ENCODE measurements at places on chromosomes 3 and 15. TPM values are rescaled to one million over a fixed set of nuclear protein-coding genes. Genes with fewer than 3 reads are reported as not detected.

DNA sequence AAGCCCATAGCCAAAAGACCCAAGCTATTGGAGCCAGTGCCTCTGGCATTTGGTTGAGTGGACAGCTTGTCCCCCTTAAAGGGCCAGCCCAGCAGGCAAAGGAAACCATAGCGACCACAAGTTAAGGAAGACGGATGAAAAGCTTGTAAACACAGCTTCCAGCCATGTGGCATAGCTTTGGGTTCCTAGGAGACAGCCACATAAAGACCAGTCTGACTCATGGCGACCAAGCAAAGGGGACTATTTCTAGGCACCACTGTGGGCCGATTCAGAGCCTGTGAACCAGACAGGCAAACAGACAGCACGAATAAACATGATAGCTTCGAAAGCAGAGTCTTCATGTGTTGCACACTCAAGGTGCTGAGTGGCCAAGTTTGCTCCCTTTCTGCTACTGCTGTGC, 30.5 kb upstream of the SRGAP3 start:
- DNase-seq = no peak

DNA sequence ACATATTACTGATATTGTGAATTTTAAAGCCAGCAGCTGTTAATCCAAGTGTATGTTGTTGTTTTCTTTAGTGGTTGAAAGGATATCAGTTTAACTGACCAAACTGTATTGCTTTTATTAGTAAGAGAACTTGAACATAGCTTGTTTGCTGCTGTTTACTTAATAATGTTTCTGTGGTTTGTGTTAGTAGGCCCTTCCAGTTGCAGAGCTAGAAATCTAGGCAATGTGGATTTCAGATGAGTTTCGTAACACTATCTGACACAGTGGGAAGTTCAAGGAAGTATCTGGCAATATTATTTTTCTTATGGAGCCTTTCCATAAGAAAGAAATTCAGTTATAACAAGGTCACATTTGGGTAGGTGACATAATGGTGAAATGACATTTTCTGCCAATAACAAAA, 18.5 kb downstream of the ZNF609 start:
- DNase-seq = no peak

The C3orf70 gene
- total RNA-seq = 5.6 TPM

DNA sequence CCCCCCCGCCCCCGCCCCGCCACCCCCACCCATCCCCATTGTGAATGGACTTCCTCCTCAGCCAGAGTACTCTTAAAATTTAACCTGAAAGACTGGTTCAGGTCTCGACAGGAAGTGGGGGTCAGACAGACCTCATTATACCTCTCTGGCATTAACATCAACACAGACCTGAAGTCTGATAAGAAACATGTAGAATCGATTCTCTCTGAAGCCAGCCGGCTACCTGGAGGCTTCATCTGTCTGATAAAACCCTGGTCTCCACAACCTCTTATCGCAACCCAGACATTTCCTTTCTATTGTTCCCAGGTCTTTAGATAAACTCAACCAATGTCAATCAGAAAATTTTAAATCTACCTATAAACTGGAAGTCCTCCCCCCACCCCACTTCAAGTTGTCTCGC, 42.6 kb downstream of the SLCO2A1 start:
- no peak for DNase-seq

DNA sequence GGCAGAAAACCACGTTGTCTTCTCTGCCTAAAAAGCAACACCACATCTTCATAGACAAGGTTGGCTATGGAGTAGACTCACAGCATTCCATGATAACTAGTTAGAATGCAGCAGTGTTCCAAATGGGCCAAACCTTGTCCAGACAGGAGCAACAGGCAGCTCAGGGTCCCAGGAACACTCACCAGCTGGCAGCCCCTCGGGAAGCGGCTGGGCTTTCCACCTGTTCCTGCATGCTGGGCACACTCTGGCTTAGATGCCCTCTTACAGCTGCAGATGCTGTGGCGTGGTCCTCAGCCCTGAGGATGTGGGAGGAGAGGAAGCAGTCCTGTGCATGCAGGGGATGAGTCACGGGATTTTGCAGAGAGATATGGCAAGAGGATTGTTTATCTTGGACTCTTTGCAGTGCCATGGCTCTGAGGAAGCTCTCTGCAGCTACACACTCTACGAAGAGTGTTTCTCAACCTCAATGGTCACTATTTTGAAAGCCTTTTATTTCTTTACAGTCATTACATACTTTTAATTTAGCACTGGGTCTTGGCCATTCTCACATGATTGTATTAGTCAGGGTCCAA, 11.3 kb downstream of the NRROS start:
- no peak for DNase-seq

The CNTN3 gene
- total RNA-seq = not detected

GRCh38 chr3:73447111-73447510, 177.6 kb downstream of the PDZRN3 start:
- no peak for DNase-seq

DNA sequence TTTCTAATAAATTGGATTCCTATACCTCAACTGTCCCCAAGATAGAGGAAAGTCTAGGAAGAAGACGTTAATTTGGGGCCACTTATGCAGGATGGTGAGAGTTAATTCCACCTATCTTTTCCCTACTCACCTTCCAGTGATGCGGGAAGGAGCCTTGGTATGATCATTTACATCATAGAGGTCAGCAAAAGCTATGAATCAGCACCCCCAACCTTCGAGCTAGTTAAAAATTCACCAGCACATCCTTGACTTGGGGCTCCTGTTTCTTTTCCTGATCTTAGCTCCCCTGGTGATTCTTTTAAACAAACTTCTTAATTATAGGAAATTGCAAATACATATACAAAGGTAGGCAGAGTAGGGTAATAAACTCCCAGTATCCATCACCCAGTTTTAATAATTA, 366.6 kb downstream of the SOX2 start:
- DNase-seq = no peak

DNA sequence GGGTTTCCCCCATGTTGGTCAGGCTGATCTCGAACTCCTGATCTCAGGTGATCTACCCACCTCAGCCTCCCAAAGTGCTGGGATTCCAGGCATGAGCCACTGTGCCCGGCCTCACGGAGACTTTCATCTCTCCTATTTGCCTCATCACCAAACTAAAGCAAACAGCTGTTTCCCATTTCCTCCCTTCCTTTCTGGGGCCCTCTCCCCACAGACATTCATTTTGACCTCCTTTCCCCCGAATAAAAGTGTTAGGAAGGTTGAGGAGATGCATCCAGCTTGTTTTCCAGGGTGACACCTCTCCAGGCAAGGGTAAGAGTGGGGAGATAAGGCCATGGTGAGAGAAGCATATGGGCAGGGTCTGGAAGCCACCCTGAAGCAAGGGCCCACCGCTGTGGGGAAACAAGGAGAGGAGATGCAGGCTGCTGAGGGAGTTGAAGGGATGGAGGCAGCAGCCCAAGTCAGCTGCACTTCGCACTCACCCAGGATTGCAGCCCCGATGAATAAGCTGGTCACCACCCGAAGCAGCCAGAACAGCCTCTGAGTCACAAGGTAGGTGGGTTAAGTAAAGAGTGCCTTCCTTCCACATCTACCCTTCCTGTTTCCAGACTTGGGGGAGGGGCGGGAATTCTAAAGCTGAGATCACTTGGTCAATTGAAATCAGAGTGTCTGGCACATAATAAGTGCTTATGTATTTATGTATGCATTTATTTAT, 7.7 kb downstream of the DUOXA2 start:
- no peak for DNase-seq

The XIRP1 gene
- total RNA-seq = not detected

DNA sequence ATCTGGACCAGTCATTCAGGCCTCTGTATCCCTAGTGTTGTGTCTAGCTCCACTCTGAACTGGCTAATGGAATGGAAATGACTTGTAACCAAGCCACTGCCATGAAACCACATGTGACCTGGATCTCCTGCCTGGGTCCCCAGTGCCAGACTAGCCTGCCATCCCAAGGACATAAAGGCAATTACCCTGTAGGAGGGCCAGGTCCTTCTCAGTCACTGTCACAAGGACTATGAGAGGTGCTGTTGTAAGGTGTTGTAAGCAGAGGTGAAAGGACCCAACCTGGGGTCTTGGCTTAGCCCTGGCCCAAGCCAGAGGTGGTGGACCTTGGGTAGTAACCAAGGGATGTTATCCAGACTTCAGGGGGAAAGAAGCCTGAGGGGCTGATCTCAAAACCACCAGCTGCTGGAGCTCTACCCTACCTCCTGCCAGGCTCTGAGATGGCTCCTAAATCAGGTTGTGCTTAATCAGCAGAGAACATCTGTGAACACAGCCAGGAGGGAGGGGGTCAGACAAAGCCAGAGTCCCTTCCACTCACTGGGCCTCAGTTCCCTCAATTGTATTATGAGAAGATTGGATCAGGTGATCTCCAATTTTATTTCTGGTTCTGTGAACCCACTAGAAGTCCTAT, 15.7 kb upstream of the KLHL24 start:
- no peak for DNase-seq

DNA sequence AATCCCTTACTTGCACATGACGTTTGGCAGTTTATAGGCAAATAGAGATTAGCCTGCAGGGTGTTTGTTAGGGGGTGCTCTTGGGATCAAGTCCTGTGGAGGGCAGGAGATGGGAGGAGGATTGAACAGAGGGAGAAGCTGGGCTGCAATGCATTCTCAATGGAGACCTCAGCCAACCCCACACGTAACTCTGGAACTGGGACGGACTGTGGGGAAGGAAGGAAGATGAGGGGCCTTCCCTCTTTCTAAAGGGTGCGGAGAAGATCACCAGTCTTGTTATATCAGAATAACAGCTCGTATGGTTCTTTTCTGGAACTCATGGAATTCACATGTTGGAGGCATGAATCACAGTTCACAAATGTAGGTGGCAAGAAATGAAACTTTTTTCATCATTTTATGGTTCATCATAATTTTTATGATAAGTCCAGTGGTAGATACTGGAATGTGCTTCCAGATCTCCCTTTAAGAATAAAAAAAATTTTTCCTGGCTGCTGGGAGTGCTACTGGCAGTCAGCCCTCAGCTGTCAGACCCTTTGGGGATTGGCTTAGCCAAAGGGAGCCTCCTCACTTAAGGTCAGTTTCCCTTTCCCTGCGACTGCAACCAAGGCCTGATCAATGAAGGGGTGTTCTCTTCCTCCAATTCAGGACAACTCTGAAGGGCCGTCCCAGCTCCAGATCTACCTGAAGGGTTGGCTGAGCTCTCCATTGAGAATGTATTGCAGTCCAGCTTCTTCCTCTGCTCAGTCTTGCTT, 20.5 kb upstream of the LYZL4 start:
- DNase-seq = no peak

- DNase-seq = peak; percentile 82
Observed at GRCh38 chr3:184513276-184514170, 48.1 kb upstream of the EPHB3 start.

DNA sequence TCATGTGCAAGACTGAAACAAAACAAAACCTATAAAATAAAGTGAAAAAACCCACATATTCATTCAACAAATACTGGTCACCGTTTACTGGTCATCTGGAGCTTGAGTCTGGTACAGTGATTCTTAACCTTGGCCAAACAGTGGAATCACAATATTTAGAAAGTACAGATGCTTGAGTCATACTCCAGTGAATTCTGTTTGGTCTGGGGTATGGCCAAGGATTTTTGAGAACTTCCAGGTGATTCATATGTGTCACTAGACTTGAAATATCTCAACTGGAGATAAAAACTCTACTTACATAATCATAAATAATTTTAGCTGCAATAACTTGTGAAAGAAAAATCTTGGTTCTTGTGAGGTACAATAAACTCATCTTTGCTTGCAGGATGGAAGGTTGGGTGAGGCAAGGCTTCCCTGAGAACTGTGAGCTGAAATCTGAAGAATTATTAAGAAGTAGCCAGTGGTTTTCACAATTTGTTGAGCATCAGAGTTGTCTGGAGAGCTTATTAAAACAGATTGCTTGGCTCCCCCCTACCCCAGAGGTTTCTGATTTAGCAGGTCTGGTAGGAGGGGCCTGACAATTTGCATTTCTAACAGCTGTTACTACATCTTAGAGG, 9.6 kb downstream of the NEK11 start:
- DNase-seq = no peak

GRCh38 chr3:33095436-33095835, 1.5 kb downstream of the GLB1 start:
- no peak for DNase-seq

GRCh38 chr15:79673416-79674123, 223.2 kb downstream of the MTHFS start:
- no peak for DNase-seq

The BMF gene
- total RNA-seq = 2.9 TPM

The SNAPC5 gene
- total RNA-seq = 27.0 TPM

DNA sequence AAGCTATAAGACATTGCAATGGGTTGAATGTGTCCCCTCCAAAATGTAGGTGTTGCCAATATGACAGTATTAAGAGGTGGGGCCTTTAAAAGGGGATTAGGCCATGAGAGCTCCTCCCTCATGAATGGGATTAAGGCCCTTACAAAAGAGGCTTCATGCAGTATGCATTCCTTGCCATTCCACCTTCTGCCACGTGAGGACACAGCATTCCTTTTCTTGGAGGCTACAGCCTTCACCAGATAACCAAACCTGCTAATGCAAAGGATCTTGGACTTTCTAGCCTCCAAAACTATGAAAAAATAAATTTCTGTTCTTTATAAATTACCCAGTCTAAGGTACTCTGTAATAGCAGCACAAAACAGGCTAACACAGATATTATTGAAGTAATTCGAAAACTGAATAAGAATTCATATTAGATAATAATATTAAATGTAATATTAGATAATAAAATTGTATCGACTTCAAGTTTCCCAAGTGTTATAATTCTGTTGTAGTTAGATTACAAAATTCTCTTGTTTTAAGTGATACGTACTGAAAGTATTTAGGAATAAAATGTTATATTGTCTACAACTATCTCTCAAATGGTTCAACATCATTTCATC, 29.4 kb upstream of the ATP8B4 start:
- DNase-seq = no peak

DNA sequence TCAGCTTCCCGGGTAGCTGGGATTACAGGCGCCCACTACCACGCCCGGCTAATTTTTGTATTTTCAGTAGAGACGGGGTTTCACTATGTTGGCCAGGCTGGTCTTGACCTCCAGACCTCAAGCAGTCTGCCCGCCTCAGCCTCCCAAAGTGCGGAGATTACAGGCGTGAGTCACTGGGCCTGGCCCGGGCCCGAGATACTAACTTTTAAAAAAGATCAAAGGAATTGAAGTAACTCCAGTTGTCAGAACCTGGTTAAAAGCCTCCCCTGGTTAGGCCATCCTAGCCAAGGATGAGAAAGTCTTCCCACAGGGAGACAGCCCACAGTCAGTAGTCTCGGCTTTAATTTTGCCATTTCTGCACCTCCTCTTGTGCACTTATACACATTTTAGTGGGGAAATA, 212.3 kb upstream of the MCTP2 start:
- no peak for DNase-seq

DNA sequence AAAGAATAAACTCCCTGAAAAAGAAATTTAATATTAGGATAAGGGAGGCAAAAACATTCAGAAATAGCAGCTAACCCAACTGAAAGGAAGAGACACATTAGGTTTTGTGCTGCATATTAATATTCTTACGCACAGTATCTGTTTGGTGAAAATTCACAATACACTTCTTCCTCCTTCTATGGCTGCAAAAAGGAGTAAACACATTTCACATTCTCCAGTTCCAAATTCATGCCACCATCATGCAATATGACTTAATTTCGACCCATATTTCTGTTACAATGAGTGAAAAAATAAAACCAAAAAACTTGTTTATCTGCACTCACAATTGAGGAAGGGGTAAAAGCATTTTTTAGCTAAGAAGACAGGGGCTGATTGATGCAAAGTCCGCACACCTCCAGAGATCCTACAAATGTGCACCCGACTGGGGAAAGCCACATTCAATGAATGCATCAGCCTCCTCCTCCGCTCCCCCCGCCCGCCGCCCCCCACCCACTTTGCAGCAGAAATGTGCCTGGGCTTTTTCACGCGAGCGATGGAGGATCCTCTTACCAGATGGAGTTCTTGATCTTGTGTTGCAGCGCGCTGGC, 1.0 kb downstream of the RFX7 start:
- no peak for DNase-seq
